Astrocyte (in vitro differentiated cells and primary cell): ENCODE measurements at places on chromosomes 3 and 15.
A peak's percentile ranks its signal among the peaks of the same experiment; 100 is the strongest.

DNA sequence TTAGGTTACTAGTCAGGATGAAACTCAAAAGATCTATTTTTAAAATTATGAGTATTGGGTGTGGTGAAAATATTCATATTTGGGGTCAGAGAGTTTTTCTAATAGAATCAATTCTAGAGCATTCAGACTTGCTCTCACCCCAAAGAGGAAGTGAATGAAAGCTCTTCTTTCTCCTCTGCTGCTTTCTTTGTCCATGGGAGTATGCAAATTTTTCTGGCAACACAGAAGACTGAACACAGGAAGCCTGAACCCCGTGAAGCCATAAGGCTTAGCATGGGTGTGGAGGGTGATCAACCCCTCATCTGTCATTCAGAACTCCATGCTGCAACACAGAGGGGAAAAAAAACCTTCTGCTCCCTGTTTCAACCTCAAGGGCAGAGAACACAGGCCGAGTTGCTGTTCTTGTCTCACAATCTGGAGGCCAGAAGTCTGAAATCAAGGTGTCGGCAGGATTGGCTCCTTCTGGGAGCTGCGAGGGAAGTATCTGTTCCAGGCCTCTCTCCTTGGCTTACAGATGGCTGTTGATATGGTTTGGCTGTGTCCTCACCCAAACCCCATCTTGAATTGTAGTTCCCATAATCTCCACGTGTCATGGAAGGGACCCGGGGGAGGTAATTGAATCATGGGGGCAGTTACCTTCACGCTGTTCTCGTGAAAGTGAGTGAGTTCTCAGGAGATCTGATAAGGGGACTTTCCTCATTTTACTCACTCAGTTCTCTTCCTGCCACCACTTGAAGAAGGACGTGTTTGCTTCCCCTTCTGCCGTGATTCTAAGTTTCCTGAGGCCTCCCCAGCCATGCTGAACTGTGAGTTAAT lies 33.7 kb upstream of the CD47 start:
- no peak for DNase-seq

GRCh38 chr3:152087153-152087552 lies 181.6 kb upstream of the MBNL1 start:
- DNase-seq = no peak

GRCh38 chr15:45702041-45702440 lies 67.2 kb downstream of the SQOR start:
- DNase-seq = no peak

- no peak for DNase-seq
Measured at GRCh38 chr3:171796625-171797264, 13.5 kb downstream of the PLD1 start.

GRCh38 chr15:60362321-60363086 lies 35.3 kb downstream of the ANXA2 start:
- DNase-seq = peak; percentile 81

DNA sequence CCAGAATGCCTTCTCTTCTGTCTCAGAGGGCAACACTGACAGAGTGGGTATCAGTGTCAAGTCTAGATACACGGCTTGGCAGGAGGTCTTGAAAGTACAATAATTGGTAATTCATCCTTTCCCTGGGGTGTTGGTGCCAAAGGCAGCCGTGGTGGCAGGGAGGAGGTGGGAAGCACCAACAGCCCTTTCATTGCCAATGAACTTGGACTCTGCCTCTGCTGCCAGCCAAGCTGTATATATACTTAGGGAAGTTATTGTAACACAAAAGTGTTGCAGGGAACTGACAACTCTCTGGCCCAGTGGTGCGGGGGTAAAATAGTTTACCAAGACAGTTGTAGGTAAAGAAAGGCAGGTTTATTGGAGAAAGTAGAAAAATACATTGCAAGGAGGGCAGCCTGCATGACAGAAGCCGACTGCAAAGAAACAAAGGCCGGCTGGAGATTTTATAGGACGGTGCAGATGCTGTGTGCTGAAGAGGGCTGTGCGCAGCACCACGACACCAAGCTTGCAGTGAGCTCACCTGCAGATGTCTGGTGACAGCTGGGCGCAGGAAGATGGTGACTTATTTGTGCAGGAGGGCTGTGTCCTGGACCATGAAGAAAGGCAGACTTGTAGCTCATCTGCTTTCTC lies 4.0 kb upstream of the FAM3D start:
- no peak for DNase-seq

DNA sequence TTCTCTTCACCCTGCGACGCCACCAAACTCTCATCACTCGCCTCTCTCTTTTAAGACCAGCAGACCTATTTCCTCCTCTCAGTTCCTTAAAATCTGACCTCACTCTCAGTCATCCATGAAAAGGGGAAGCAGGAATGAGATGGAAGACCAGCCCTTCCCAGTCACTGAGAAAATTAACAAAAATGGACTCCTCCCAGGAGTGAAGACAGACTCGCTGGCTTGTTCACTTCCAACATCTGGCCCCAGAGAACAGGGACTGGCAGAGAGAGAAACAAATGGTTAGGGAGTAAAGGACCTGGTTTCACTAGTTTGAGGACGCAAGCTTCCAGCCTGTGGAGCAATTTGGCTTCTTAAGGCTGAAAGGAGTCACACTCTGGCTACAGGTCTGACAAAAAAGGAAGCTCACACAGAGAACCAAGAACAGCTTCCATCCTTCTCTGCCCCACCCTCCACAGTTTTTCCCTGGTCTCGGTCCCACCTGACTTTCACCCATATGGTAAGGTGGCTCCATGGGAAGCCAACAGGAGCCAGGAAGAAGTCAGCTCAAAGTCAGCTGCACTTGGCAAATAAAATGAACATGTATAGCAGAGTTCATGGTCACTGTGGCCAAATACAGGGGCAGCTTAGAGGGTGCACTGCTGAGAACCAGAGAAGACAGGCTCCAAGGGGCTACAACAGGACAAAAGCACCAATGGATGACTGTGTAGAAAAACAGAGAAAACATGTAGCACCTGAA lies 57.2 kb downstream of the ITGB5 start:
- no peak for DNase-seq

GRCh38 chr3:9301798-9302197 lies 52.4 kb upstream of the SRGAP3 start:
- DNase-seq = no peak
